ENCODE measurements at places on chromosomes 7 and 10.

DNA sequence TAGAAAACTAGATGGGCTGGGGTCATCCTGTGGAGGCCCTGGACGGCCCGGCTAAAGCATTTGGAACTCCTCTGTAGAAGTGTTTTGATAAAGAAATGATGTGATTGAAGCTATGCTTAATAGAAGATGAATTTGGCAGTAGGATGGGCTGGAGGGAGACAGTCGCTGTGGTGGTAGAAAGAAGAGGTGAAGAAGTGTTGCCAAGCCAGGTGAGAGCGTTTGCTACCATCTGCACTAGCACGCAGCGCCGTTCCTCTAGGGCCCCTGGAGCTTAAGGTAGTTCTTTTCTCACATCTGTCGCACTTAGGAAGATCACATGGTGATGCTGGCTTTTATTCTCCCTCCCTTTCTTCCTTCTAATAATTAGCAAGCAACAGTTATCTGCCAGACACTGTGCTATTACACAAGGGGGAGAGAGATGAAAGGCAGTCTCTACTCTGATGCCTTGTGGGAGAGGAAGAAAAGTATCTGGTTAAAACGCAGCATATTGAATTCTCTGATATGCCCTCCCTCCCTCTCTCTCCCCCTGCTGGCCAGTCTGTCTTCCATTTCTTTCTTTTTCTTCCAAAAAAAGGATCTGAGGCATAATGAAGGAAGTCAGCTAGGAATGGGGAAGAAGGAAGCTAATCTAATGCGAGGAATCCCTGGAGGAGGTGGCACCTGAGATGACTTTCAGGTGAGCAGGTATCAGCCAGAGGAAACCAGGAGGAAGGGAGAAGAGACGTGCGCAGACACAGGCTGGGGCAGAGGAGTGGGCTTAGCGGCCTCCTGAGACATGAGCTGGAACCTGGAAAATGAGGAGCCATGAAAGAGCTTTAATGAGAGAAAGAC, 162.3 kb upstream of the KLF14 start:
- no peak for DNase-seq

- no peak for DNase-seq
Observed at GRCh38 chr7:118626739-118627138, 402.2 kb downstream of the ANKRD7 start.

- DNase-seq: no peak
Observed at GRCh38 chr7:123398921-123399320, 135.5 kb downstream of the IQUB start.

DNA sequence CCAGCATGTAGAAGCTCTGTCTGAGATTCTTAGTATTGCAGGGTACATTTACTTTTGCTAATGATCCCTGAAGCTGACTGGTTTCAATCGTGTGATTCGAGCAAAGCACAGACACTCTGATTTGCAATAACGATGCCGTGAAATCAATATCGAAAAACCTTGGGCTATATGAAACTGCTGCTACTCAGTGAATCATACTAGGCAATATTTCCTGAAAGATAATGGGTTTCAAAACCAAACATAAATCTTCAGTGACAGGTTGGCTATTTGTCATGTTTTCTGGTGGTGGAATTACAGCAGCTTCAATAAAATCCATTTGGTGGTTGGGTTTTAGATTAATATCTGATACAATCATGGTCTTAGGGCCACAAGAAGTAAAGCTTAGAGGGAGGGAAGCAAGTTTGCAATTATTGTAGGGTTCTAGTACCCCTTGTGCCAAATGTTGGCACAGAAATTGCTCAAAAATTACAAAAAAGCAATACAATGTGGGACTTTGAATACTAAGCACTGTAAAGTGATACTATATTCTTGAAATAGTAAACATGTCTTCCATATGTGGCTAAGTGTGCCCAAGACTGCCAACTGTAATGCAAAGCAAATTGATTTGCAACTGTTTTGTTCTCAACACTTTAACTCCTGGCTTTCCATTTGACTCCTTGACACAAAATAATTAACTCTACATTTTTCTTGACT, 112.4 kb upstream of the JAZF1 start:
- DNase-seq: no peak

GRCh38 chr7:29091715-29092114, 54.6 kb downstream of the CPVL start:
- DNase-seq: no peak

DNA sequence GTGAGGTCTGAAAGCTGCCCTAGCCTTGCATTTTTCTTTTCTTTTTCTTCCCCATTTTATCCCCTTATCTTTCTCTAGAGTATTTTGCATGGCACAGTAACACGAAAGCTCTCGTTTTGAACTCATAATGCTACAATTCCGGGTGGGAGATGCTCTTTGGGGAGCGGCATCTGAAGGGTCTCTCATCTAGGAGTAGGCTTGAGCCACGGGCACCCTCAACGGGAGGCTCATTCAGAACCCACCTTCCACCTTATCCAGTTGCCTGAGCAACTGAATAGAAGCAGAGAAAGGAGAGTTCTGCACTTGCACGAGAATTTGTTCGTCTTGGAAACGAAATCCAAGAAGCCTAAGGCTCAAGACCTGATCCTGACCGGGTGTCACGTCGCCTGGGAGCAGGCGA, 603.5 kb upstream of the FOXK1 start:
- no peak for DNase-seq

DNA sequence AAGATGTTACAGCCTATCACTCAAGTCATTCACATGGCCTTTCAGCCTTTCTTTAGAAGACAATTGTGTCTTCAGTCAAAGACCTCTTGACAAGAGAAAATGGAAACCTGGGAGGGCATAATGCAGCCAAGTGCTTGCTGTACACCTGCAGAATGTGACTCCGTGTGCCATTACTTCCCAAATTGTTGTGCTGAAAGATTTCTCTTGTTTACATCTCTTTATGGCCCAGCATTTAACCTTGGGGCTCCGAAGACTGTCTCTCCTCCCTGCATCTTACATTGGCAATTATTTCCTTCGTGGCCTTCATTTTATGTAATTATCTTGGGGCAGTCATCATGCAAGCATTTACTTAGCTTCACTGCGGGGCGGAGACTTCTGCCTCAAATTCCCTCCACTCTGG, 287.0 kb downstream of the TCF7L2 start:
- no peak for DNase-seq

DNA sequence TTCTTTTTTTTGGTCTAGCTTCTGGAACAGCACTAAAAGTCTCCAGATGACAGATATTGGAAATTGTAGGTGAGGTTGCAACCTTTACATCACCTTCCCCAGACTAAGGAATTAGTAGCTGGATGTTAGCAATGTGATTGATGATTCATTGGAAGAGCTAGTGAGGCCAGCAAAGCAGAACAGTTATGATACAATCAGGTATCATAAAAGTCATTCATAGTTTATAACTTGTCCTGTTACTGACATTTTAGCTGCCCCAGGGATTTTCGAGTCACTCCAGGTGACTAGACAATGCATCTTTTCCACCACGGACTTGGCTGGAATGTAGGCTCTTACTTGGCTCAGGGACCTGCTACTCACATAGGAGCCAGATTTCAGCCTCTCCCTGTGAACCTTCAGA, 15.9 kb upstream of the TCF7L2 start:
- DNase-seq: no peak

DNA sequence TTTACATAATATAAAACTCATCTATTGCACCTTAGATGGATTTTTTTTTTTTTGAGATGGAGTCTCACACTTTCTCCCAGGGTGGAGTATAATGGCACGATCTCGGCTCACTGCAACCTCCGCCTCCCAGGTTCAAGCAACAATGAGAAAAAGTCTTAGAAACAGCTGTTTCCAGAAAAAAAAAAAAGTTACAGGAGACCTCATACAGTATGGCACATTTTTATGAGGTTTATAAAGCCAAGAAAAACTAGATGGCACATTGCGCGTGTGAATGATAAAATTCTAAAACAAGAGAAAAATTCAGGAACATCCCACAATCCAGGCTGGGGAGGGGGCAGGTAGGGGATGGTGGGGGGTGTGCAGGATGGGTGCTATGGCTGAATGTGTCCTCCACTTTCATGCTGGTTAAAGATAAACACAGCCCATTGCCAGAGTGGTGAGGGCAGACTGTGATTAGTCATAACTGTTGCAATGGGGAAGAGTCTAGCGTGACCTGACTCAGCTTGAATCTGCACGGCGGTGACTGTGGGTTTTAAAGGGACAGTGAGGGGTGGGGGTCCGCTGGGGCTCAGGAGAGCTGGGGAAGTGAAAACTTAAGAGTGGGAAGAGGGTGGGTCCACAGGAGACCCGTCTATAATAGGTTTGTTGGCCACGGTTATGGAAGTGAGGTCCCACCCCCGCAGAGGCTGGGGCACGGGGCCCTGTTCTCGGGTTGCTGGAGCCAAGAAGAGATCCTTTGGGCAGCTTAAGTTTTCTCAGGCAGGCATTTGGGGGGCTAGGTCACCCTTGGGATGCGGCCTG, 11.9 kb upstream of the LRRC27 start:
- no peak for DNase-seq

DNA sequence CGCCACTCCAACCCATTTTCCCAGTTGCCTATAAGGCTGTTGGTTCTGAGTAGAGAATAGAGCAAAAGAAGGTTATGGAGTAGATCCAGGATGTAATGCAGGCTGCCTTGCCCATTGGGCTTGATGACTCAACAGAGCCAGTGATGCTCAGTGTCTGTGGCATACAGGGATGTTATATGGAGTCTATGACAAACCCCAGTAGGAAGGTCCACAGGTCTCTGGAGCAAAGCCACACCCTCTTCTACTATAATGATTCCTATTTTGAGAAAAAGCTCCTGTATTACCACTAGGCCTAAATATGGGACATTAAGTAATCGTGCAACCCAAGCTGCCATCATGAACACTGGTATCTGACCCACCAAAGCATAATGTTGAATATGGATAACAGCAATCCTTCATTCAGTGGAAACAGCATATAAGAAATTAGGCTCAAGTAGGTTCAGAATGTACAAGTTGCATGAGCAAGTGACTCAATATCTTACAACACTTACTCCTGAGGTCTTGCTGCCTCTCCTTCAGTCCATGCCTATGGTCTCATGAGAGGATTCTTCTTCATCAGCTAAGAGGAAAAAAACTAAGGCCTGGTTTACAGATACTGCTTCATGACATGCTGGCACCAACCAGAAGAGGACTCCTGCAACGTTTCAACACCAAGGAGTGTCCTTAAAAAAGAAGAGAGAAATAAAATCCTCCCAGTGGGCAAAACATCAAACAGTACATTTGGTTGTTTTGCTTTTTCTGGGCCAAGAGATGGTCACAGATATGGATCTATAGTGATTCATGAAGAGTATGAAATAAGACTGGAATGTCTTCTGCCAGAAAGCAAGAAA, 14.8 kb upstream of the FHIP2A start:
- no peak for DNase-seq

DNA sequence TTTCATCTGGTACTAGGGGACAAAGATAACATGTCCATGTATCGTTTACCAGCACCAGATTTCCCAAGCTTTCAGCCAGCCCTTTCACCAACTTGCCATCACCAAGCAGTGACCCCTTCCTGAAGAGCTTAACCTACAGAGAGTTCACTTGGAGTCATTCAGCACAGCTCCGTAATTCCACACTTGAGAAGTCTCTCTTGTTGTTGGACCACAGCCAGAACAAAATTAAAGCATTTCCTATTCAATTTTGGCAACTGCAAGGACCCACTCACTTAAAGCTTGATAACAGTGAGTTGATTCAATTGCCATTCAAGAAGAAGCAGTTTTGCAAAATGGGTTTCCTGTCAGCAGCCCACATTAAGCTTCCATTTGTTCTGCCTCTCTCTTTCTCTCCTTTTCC, 88.5 kb upstream of the LRRTM3 start:
- peak; percentile 2 for DNase-seq

DNA sequence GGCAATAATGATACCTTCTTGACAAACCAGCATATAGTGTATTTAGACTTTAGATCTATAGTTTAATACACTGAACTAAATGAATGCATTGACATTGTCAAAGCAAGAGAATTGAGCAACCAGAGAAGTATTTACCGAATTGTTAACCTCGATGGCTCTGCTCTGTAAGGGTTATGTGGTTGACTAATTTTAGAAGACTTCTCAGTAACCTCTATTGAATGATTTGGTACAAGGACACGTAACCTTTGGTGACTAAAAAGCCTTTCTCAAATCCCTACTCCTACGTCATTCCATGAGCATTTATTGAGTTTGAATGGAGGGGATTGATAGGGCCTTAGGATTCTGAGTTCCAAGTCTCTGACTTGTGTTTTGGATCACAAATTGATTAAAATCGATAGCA, 67.6 kb downstream of the MDFIC start:
- no peak for DNase-seq

DNA sequence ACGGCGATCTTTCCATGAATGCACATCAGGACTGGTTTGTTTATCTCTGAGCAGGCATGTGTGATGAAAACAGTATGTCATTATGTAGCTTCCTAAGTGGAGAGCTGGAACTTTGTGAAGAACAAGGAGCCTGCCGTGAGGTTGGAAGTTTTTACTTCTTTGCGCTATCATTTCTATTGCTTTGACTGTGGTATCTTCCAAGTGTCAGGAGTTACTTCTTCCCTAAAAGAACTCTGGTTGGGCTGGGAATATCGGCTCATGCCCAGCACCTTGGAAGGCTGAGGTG, 167.4 kb upstream of the AHR start:
- no peak for DNase-seq

DNA sequence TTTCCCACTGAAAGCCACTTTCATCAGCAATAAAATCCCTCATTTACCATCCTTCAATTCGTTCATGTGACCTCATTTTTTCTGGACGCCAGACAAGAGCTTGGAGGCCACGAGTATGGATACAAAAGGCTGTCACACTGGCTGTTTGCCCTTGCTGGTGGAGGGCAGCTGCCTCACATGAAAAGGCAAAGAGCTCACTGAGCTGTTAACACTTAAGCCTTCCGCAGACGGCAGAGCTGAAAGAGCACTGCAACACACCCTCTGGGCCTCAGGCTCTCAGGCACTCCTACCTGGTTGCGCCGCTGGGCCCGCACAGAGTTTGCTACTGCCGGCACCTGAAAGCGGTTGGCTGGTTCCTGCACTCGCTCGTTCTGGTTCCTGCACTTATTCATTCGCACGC, 193.5 kb downstream of the CFTR start:
- no peak for DNase-seq

- DNase-seq: no peak
Observed at GRCh38 chr7:22786290-22786932, 36.2 kb downstream of the TOMM7 start.

DNA sequence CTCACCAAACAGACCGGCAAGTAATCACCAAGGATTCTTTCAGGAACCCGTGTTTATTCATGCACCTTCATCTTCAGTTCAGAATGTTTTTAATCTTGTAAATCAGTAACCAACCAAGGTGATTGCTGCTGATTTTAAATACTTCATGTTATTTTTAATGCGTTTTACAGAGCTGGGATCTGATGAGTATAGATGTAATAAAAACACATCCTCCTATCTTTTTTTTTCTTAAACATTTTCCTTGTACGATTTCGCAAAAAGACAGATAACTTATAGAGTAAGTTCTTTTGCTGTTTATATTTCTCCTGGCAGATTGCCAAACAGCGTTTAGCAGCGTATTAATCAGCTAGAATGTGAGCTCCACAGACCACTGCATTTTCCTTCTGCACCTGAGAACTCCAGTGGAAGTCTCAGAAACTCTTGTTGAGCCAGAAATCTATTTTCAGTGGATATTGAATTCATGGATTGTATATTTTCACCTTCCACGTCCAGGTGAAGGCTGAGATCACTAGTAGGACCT, 397.8 kb upstream of the NRP1 start:
- DNase-seq: peak; percentile 39

- no peak for DNase-seq
Observed at GRCh38 chr7:47069385-47070076, 512.4 kb downstream of the TNS3 start.

GRCh38 chr7:20964281-20964918, 177.7 kb upstream of the SP8 start:
- DNase-seq: no peak

- no peak for DNase-seq
Observed at GRCh38 chr7:110534241-110534931, 556.5 kb upstream of the LRRN3 start.

- peak; percentile 84 for DNase-seq
Observed at GRCh38 chr7:84647797-84648757, 453.5 kb upstream of the SEMA3A start.

Measured in SK-N-MC (cell line).